Germinal center (tissue), 1 donor: ENCODE measurements at places on chromosomes 7 and 10.

GRCh38 chr7:6558837-6559236 lies 7.6 kb upstream of the GRID2IP start:
- no peak for DNase-seq

GRCh38 chr7:77316219-77316978 lies 99.8 kb downstream of the GSAP start:
- DNase-seq: no peak

- peak; percentile 69 for DNase-seq
These were observed 1.9 kb downstream of the HHEX start for GRCh38 chr10:92691591-92692079.

DNA sequence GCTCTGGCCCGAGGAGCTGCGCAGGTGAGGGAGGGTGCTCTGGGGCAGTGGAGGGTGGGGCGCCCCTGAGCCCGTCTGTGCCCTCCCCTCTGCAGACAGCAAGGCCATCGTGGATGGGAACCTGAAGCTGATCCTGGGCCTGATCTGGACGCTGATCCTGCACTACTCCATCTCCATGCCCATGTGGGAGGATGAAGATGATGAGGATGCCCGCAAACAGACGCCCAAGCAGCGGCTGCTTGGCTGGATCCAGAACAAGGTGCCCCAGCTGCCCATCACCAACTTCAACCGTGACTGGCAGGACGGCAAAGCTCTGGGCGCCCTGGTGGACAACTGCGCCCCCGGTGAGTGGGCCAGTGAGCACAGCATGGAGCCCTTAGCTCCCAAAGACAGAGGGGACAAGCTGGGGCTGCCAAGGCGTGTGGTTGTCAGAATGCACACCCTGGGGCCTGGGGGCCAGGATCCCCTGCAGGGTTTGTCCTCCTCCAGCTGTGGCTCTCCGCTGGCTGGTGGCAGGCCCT lies 5.1 kb downstream of the FLNC start:
- DNase-seq: no peak

DNA sequence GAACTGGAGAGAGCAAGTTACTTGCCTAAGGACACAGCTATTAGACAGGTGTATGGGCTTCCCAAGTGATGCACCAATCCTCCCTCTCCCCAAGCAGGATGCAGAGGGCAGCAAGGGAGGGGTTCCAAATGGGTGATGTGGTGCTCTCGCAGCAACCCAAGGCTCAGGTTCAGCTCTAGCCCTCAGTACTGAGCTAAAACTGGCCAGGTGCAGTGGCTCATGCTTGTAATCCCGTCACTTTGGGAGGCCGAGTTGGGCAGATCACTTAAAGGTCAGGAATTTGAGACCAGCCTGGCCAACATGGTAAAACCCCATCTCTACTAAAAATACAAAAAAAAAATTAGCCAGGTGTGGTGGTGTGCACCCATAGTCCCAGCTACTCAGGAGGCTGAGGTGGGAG lies 40.7 kb downstream of the GPRIN2 start:
- DNase-seq: no peak

DNA sequence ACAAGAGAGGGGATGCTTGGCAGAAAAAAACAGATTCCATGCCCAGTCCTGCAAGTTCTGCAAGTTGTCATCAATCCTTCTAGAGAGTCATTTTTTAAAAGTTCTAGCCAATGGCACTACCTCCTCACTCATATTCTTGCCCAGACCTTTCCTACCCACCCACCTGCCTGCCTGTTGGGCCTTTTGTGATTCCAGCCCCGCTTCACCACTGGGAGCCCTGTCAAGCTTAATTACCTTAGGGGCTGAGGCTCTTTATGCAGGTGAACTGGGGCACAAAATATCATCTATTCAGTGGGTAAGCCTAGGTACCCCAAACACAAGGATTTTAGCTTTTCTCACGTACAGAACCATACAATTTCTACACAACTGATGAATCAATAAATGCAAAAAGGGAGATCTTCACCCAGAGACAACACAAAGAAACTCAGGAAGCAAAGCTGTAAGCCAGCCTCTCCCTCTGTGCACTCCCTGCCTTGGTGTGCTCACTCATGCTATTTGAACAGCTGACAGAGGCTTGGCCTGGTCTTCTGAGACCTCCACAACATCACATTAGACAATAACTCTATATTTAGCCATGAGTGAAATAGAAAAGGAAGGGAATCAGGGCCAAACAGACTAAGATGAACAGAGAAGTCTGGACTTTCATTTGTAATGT lies 222.6 kb downstream of the HTR7 start:
- no peak for DNase-seq

- DNase-seq: peak; percentile 29
These were observed 24.2 kb downstream of the PWWP2B start for GRCh38 chr10:132420981-132421846.

GRCh38 chr10:93751832-93752231 lies 5.9 kb upstream of the LGI1 start:
- DNase-seq: peak; percentile 33

- no peak for DNase-seq
These were observed 47.5 kb downstream of the DENND2A start for GRCh38 chr7:140592964-140593671.

- no peak for DNase-seq
These were observed 76.1 kb downstream of the NHLRC2 start for GRCh38 chr10:113930482-113931057.

GRCh38 chr10:26911811-26912461 lies 51.2 kb upstream of the ABI1 start:
- peak; percentile 23 for DNase-seq

DNA sequence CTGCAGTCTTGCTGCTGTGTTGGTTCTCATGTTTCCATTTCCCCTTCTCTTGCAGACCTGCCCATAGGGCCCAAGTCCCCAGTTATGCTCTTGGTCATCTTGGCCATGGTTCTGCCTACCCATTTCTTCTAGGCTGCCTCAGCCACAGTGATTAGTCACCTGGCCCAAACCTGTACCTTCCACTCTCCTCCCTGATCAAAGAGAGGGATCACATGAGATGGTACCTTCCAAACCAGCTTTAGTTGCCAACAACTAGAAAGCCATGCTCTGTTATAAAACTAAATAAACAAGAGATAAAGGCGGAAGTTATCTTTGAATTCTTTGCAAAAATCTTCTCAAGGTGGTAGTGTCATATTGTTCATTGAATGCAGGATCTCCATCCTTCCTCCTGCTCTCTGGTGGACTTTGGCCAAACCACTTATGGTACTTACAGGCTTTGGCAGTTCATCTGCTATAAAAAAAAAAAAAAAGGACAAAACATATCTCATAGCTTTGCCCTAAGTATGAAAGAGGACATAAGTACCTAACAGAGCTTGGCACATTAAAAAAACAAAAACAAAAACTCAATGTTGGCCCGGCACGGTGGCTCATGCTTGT lies 25.8 kb downstream of the TACC2 start:
- no peak for DNase-seq

GRCh38 chr7:96093435-96093834 lies 228.5 kb downstream of the SLC25A13 start:
- DNase-seq: no peak
